Lower lobe of right lung (tissue), 2 donors: ENCODE measurements at places on chromosomes 1 and 21. TPM values are rescaled to one million over a fixed set of nuclear protein-coding genes. Genes with fewer than 3 reads are reported as not detected.

The KANK4 gene
- total RNA-seq: 4.4 TPM

DNA sequence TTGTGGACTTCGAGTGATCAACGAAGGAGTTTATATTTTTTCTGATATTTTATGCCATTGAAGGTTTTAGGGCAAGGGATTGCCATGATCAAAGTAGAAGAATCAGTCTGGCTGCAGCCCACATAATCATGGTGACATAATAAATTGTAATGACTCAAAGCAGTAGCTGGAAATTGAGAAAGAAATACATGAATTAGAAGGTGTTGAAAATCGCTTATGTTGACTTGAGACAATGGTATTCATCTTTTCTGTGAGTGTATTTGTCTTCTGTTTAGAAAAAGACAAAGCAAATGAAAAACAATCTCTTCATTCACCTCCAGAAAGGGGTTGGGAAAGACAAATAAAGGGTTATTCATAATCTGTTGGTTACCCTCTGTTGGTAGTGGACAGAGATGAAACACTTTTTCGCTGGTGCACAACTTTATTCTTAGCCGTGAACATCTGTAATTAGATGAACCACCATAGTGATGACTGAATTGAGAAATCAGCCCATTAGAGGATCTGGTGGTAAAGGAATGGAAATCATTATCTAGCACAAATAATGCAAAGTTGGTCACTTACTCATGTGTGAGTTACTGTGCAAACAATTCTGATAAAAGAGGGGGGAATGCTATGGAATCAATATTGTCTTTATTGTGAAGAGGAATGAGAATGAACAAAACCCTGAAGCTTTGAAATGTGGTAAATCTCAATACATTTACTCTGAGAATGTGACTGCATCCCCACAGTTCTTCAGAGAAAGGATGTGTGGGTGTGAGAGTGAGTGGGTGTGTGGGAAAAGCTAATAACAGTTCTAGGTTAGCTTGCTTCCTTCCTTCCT lies 121.8 kb downstream of the NTNG1 start:
- DNase-seq: no peak

DNA sequence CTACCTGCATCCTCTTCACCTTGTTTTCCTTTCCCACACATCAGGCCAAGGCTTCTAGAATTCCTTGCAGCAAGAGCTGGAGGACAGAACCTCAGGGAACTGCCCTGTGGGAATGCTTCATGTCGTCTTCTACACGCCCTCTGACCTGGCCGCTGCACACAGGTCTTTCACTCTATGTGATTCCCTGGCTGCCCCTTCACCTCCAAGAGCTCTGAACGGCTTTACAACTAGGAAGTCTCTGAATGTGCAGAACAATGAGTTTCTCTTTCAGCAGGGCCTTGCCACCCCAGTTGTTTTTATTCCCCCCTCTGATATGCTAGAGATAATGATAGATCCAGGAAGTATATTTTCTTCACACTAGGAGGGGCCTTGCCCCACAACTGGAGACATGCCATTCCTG lies 142.6 kb downstream of the CLIC6 start:
- DNase-seq: no peak

DNA sequence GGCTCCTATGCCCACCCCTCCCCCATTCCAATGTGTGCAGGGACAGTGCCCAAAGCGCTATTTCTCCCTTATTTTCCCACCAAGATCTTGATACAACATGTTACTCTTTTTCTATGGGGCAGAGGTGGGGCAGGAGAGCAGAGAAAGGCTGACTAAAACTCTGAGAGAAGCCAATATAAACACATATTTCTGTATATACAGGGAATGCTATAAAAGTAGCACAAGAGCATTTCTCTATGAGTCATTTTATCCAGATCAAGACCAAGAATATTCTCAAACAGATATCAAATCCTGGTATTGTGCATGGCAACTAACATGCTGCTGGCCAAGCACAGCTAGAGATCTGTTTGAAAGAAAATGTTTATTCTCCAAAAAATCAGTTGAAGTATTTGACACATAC lies 7.3 kb downstream of the WDR26 start:
- no peak for DNase-seq

The KCNK2 gene
- not detected for total RNA-seq

The PPM1J gene
- 0.30 TPM for total RNA-seq

The FNBP1L gene
- 40.6 TPM for total RNA-seq

DNA sequence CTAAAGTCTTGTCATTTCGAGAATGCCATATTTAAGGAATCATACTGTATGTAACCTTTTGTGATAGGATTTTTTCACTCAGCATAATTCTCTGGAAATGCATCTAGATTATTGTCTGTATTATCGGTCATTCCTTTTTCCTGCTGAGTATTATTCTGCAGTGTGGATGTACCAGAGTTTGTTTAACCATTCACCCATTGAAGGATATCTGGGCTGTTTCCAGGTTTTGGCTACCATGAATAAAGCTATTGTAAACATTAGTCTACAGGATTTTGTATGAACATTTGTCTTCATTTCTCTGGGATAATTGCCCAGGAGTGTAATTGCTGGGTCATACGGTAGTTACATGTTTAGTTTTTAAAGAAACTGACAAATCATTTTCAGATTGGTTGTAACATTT lies 61.8 kb downstream of the ATP1A1 start:
- no peak for DNase-seq

GRCh38 chr1:24888061-24888970 lies 41.8 kb downstream of the RUNX3 start:
- DNase-seq: peak; percentile 20

The SLC44A3 gene
- 19.3 TPM for total RNA-seq

The FOXO6 gene
- 0.92 TPM for total RNA-seq

DNA sequence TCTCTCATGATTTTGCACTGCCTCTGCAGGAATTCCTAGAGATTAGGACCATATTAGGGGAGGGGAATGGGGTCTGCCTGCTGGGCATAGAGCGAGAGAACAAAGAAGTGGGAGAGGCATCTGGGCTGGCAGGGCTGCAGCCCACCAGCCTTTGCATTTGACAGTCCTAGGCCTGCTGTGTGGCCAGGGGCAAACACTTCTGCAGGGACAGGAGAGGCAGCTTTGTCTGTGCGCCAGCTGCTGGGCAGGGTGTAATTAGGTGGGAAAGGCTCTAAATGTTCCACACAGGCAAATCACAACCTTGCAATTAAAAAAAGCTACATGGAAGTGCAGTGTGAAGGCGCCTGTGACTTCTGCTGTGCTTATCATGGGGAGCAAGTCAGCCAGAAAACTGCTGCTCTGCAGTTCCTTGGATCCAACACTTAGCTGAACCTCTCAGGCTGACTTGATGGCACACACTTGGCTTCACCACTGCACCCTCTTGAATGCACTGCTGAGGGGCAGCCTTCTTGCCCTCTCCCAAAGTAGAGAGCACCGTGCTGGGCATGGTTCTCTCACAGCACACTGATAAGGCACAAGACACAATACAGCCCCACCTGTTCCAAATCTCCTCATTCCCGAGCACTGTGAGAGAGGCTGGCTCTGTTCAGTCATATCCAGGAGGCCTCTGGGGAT lies 73.6 kb upstream of the TLR5 start:
- DNase-seq: no peak

DNA sequence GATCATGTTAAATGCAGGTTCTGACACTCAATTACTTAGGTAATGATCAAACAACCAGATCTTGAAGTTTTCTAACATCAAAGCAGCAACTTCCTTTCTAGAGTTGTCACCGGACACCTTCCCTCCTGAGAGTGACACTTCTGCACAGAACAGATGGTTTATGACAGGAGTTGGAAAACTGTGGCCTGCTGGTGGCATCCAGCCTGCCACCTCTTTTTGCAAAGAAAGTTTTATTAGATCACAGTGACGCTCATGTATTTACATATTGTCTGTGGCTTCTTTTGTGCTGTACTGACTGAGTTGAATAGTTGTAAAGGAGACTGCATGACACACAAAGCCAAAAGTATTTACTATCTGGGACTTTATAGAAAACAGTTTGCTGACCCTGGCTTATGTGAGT lies 28.3 kb downstream of the DDR2 start:
- no peak for DNase-seq

The CA6 gene
- total RNA-seq: not detected

GRCh38 chr1:47693115-47693514 lies 255.3 kb downstream of the FOXD2 start:
- no peak for DNase-seq

The PRAMEF2 gene
- not detected for total RNA-seq

- no peak for DNase-seq
Measured at GRCh38 chr1:57067863-57068262, 102.0 kb upstream of the C8B start.

GRCh38 chr1:182386980-182387379 lies 4.6 kb downstream of the GLUL start:
- DNase-seq: no peak

DNA sequence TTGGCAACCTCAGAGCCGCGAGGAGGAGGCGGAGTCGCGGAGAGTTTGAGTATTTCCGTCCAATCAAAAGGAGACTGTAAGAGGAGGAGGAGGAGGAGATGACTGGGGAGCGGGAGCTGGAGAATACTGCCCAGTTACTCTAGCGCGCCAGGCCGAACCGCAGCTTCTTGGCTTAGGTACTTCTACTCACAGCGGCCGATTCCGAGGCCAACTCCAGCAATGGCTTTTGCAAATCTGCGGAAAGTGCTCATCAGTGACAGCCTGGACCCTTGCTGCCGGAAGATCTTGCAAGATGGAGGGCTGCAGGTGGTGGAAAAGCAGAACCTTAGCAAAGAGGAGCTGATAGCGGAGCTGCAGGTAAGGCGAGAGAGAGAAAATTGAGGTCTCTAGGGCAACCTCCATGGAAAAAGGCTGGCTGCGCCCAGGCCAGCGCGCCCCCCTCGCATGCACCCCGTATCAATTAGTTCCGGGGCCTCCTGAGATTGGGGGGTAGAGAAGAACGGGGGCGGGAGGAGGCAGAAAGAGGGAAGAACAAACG lies at the start of gene PHGDH:
Gene PHGDH, plus strand, starts transcription at position 131 of the 538 bp plus-strand sequence. Its CDS starts 89 bp downstream, at position 220.
- peak; percentile 74 for DNase-seq

DNA sequence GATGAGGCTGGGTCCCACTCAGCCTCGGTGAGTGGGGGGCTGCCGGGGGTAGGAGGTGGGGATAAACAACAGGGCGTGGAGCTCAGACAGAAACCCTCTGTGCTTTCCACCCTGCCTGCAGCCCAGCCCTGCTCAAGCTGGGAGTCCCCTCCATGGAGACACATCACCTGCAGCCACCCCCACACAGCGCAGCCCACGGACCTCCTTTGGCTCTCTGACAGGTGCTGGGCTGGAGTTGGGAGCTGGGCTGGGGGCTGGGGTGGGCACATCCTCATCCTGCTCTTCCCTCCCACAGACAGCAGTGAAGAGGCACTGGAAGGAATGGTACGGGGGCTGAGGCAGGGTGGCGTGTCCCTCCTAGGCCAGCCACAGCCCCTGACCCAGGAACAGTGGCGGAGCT lies 1.9 kb upstream of the CATSPER4 start:
- no peak for DNase-seq

The FAM78B gene
- 0.95 TPM for total RNA-seq

GRCh38 chr1:15180945-15181523 lies 27.5 kb downstream of the TMEM51 start:
- no peak for DNase-seq

DNA sequence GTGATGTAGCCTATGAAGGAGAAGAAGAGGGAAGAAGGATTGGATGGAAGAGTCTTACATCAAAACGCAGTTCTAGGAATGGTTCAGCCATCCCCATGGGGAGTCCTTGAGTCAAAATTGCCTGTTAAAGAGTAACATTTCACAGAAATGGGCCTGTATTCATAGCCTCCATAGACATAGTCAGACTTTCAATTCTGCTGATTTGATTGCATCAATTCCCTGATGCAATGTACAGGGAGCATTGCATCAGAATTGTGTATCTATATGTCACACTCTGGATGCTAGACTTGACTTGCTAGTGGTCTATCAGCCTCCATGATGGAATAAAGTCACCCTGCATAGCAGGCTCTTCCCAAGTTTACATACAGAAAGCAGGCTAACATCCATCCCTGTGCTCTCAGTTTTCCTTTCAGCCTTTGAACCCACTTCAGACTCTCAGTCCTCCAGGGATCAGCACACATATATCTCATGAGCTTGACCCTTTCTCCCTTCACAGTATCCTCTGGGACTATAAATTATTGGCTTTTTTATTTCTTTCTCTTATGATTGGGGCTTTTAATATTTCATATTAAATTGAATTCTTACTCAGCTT lies 1111.7 kb upstream of the B3GALT2 start:
- no peak for DNase-seq

The SPRR2D gene
- total RNA-seq: not detected

- DNase-seq: no peak
Measured at GRCh38 chr1:172898866-172899265, 151.9 kb downstream of the TNFSF18 start.

DNA sequence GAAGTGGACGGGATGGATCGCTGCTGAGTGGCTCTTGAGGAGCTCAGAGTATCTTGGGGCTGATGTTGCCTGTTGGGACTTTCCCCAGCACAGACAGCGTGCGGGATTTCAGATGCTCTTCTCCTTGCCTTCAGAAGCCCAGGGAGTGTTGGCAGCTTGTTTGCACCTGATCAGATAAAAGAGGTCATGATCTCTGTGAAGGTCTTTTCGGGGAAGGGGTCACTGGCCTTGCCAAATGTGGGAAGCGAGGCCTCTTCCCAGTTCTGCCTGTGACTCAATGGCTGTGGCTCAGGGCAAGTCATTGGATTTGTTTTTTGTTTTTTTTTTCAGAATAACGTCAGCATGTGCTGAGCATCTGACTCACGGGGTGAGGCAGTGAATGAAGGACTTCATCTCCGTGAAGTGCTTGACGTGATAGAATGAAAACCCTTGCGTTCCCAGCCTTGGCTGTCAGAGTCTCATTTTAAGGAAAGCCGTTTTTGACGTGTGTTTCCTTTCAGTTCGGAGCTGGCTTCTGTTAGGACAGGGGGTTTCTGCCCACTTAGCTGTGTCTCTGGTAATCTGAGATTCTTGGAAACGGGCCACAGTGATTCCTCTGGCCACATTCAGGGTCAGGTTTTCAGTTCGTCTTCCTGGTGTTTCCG lies 46.7 kb downstream of the GALNT2 start:
- no peak for DNase-seq

- DNase-seq: no peak
Measured at GRCh38 chr1:99481391-99481996, 164.4 kb upstream of the PALMD start.

- DNase-seq: no peak
Measured at GRCh38 chr1:237139732-237140131, 97.7 kb downstream of the RYR2 start.

GRCh38 chr1:55472784-55473183 lies 257.6 kb upstream of the USP24 start:
- no peak for DNase-seq

DNA sequence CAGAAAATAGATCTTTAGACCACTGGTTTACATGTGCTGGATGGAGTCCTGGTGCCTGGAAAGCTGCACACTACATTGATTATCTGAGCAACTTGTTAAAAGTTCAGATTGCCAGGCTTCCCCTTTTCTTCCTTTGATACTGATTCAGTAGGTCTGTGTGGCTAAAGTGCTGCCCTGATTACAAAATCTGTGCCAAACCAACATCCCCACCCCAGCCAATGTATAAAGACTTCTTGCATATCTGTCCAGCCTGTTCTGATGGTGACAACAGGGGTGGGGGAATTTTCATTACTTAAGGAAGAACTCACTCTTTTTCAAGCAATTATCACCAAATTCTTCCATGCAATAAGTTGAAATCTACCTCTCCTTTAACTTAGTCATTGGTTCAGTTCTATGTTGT lies 135.5 kb downstream of the TNFSF18 start:
- DNase-seq: no peak

GRCh38 chr1:198935306-198935921 lies 296.6 kb downstream of the PTPRC start:
- peak; percentile 76 for DNase-seq

The INAVA gene
- total RNA-seq: 7.8 TPM

The POU3F1 gene
- total RNA-seq: not detected
